ENCODE measurements at places on chromosomes 12 and 14. TPM values are rescaled to one million over a fixed set of nuclear protein-coding genes. Genes with fewer than 3 reads are reported as not detected.

DNA sequence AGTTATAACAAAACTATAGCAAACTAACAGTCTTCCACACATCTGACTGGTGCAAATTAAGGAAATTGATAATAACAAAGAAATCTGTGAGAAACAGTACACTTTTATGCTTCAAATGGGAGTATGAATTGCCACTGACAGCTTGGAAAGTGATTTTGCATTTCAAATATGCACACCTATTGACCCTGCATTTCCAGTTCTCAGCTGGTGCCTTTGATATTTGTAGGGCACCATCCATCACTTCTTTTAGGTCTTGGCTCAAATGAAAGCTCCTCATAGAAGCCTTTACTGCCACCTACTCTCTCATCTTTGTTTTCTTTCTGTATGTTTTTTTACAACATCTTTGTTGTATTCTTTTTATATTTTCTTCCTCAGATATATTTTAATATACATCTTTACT is 125.1 kb downstream of the ST8SIA1 start:
- no peak for DNase-seq

The CEBPE gene
- not detected for total RNA-seq

The NANOG gene
- 134 TPM for total RNA-seq

The FAM181A gene
- total RNA-seq, result not detected

DNA sequence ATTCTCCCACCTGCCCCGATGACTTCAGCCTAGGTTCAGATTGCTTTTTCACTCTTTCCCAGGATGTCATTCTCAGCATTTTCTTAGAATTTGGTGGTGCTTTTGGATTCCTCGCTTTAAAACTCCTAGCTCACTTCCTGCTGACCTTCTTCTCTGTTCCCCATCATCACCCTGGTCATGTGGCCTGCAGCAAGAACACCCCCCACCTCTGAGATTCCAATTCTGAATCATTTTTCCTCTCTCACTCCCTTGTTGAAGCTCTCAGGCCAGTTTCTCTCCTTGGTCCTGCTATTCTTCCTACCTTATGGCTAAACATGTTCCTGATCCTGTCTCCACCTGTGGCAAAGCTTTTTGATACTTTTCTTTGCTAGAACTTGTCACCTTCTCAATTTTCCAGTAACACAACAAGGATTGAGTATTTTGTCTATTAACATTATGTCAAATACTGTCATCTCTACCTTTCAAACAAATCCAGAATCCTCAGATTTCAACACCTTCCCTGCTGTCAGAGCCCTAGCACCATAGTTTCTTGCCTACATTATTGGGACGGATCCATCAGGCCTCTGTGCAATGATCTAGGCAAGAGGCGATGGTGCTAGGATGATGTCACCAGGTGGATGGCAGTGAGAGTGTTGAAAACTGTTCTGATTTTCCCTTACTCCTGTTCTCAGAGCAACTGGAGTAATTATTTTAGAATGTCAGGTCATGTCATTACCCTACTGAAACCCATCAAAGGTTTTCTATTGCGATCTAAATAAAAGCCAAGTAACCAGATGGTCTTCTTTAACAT is 233.7 kb downstream of the MON2 start:
- DNase-seq, result no peak

GRCh38 chr12:132164426-132164825 is 20.2 kb downstream of the NOC4L start:
- DNase-seq, result no peak

The CD163L1 gene
- 0.14 TPM for total RNA-seq

GRCh38 chr12:122895704-122896636 is at the start of gene VPS37B:
Gene VPS37B, minus strand, starts transcription at chr12:122896124. Its CDS starts 62 bp downstream, at chr12:122896062.
- DNase-seq, result peak; percentile 85

GRCh38 chr12:454833-455232 is 4.9 kb upstream of the B4GALNT3 start:
- no peak for DNase-seq

The FAM186B gene
- total RNA-seq, result 0.38 TPM

DNA sequence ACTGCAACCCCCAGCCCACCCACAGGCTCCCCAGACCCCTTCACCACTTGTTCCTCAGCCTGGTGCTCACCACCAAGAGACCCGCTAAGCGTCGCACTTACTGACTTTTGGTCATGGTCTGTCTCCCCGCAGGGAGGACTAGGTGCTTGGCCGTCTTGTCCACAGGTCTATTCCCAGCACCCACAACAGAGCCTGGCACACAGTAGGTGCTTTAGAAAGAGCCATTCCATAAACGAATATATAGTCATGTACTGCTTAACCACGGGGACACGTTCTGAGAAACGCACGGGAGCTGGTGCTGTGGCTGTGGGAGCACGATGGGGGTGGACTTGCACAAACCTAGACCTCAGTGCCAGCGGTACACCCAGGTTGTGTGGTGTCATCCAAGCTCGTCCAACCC is 34.0 kb downstream of the NCOR2 start:
- DNase-seq, result no peak

Data from GM23338 (cell line).